ENCODE measurements at places on chromosomes 7 and 10.

DNA sequence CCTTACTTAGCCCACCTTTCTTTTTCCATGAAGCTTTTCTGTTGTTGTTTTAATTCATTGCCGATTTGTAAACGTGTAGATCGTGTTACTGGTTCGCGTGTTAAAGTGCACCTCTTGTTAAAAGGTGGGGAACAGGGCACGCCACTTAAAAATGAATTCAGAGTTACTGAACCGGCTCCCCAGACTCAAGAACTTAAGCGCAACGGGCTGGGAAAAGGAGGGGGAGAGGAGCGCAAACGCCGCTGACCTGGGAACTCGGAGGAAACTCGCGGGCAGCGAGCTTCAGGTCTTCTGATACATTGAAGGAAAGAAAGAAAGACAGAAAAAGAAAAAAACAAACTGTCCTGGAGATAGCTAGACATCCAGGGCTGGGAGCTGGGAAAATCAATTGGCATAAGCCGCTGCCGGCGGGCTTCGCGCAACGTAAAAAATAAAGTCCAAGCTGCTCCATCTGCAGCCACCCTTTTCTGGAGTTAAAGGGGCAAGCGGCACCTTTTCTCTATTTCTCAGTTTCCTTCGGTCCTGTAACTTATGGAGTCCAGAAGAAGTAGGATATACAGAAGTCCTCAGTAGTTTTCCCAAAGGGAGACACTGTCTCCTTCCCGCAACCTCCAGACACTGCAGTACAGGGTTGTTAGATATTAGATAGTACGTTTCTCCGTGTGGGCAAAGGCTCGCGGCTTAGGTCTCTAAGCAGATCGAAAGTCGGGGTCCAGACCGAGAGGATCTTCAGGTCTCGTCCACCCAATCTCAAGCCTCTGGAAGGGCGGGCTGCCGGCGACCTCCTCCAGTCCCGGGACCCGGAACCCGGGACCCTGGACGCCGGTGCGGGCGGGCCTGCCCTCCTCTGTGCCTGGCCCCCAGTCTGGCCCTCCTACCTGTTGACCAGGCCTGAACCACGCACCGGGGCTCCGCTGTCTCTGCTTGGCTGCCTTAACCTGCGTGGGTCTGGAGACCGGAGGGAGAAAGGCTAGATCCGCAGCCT, 1.8 kb upstream of the DLX6 start:
- DNase-seq = no peak

DNA sequence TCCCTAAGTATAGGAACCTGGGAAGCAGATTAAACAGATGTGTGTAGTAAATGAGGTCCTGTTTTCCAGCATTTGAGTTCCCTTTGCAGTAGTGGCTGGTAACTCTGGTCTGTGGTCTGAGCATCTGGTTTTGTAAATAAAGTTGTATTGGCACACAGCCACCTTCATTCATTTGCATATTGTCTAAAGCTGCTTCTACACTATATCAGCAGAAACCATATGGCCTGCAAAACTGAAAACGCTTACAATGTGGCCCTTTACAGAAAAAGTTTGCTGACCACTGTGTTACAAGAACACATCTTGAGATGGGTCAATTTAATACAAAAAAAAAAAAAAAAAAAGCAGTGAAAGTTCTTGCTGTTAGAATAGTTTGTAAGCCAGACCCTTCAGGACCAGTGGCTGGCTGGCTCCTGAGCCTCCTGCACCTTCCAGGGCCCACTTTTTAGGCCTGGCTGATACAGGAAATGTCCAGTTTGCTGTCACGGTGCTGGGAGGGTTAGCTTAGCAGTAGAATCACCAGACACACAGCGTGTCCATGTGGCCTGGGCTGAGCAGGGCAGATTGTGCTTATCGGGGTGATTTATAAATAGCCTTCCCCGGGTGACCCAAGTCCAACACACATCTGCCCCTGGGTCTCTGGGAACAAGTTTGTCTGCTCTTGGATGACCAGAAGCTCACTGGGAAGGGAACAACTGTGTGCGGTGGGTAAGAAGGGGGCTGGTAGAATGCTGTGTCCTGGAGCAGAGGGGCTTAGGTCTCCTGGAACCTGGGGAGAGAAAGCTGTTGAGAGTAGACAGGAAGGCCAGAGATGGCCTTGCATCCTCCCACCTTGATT, 1.4 kb downstream of the C10orf71 start:
- no peak for DNase-seq

DNA sequence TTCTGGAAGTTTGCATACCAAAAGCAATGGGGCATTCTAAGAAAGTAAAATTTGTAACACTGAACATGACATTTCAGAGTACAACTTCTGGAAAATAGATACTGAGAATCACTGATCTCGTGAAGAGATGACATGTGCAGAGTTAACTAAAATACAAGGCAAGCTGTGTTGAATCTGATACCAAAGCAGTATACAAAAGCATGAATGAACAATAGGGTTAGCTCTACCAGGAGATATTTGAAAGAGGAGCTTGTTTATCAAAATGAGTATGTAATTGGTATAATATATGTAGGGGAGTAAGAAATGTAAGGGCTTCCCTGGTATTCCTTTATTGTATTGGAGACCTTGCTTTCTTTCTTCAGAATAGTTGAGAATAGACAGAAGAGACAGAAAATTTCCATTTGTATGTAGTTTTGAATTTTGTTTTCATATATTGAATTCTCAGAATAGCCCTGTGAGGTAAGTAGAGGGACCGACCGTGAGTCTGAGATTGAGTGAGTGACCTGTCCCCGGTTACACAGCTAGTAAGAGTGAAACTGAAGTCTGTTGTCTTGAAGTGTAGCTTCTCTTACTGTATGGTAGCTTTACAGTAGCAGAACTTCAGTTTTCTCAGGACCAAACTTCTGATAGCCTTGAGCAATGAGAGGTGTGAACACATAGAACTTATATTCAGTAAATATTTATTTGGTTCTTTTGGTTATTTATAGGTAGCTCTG, 5.0 kb downstream of the HBP1 start:
- DNase-seq = no peak

DNA sequence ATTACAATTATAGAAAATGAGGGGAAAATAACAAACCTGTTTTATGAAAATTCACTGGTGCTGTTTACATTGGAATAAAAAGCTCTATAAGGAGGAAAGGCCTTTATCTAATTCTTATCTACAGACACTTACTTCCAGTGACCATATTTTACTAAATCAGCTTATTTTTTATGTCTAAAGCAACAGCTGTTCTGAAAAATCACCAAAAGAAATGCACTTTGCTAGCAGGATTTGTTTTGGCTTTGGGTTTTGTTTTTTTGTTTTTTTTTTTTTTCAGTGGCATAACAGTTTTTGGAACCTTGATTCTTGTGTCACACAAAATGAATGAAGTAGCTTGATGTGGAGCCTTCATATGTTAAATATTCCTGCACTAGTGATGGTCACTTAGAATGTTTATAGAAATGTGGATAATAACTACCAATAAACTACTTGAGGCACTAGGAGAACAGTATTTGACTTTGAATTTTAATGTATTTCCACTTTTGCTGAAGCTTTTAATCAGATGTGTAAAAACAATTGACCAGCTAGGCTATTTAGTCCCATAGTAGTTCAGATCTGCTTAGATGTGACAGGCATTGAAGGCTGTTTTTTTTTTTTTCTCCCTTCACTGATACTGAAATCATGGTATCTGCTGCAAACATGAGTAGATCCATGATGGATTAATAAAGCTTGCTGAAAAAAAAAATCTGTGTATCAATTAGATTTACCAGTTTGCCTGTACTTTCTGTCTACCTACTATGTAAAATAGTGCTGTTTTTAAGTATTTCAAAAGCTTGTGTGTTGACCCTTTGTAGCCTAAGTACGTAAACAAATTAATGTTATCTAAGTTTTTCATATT, 2.8 kb downstream of the ARL4A start:
- no peak for DNase-seq

- no peak for DNase-seq
These were observed 333.7 kb downstream of the GFRA1 start for GRCh38 chr10:115939101-115939854.

DNA sequence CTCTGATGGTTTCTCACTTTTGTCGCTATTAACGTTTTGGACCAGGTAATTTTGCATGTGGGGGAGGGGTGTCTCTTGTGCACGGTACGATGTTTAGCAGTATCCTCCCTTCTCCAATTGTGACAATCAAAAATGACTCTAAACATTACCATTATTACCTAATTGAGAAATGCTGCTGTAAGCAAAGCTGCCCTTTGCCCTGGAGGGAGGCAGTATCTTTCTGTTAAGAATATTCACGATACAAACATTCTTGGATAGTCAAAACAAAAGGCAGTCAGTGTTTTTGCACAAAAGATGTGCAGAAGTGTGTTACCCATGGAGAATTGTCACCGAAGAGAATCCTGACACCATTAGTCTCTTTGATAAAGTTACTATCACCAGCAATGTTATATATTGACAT, 9.6 kb downstream of the MALSU1 start:
- no peak for DNase-seq

GRCh38 chr7:17319164-17320101, 21.0 kb downstream of the AHR start:
- no peak for DNase-seq

GRCh38 chr7:18715988-18716387, 220.4 kb downstream of the HDAC9 start:
- DNase-seq = no peak

Measured in iPS DF 6.9 (cell line).